CD4-positive, alpha-beta T cell treated with Interleukin-4 for 1 hour (primary cell): ENCODE measurements at places on chromosomes 13 and 19.

- DNase-seq: no peak
These were observed 911 bp downstream of the ENOX1 start for GRCh38 chr13:43785650-43786471.

GRCh38 chr19:6530386-6531162 is at the start of gene TNFSF9:
TSS of gene TNFSF9 (plus strand) at chr19:6531026. CDS start at chr19:6531037, 11 bp downstream.
- DNase-seq: peak; percentile 88

GRCh38 chr13:33441015-33441414 is 155.5 kb upstream of the STARD13 start:
- DNase-seq: no peak

DNA sequence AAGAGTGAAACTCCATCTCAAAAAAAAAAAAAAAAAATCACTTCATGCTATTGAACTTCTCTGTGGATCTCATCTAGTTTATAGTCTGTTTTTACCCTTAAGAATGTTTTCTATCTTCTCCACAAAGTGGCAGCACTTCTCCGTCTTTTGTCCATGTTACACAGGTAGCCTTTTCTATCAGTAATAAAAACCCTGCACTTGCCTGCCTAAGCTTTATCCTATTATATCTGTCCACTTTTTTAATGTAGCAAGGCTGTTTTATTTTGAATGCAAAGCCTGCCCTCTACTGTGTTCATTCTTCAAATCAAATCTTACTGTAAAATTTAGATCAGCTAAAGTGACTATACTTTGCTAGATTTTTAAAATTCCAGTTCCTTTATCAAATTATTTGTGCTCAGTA is 124.0 kb downstream of the STOML3 start:
- no peak for DNase-seq

- DNase-seq: no peak
These were observed 128.8 kb downstream of the STK24 start for GRCh38 chr13:98447881-98448641.

DNA sequence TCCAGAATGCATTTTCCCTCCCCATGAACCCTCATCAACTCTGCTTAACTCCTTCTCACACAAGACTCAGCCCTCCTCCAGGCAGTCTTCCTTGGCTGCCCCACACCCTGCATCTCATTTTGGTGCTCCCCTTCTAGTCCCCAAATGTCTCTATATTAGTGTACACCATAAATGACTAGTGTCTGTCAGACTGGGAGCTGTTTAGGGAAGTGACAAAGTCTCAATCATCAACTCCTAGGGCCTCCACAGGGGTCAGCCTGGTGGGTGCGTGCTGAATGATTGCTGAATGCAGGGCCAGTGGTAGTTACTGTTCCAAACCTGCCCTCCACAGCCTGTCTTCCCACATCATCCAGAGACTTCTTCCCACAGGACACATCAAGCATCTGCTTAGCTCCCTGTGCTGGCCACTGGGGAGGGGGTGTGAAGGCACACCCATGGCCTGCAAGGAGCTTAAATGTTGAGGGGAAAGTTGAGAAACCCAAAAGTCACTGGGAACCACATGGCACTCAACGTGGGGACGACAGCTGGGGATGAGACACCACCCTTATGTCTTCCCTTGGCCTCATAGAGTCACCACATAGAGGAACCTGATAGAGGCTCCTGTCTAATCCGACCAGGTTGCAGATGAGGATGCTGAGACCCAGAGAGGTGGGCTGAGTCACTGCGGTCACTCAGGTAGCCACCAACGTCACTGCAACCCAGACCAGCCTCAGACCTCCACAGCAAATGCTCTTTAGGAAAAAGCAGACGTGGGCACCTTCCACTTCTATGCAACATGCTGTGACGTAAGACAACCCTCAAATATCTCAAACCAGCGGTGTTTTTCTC is 79.3 kb upstream of the TM9SF2 start:
- DNase-seq: peak; percentile 59

GRCh38 chr13:41296879-41297646 is 14.0 kb upstream of the NAA16 start:
- DNase-seq: no peak

DNA sequence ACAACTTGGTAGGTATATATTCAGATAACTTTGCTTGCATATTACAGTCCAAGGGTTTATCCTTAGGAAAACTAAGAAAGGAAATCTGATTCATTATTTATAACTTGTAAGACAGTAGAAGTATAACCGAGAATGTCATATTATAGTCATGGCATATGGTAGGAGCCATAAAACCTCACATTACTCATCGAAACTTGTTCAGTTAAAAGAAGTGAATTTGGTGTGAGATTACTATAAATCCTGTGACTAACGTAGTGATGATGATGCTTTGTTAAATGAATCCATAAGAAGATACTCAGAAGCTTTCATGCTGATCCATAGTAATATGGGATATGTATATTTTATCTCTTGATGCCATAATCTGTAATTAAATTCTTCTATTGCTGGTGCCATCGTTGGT is 57.3 kb downstream of the MTUS2 start:
- DNase-seq: no peak

GRCh38 chr13:111392486-111392885 is 72.0 kb downstream of the TEX29 start:
- DNase-seq: no peak

DNA sequence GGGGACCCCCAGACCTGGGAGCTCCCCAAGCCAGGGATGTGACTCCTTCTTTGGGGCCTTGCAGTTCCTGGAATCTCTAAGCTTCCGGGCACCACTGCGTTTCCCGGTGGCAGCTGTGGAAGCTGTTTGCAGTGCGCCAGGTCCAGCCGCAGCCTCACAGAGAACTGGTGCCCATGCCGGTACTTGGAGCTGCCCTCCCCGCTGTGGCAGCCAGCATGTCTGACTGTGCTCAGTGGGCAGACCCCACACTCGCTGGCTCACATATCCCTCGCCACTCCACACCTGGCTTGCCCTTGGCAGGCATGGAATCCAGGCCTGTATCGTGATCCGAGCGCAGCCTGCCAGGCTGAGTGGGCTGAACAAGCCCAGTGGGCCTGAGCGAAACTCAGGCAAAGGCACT is 753.2 kb upstream of the PCDH20 start:
- no peak for DNase-seq

GRCh38 chr19:10353793-10354391 is 14.5 kb upstream of the ICAM3 start:
- peak; percentile 44 for DNase-seq

GRCh38 chr19:2236064-2236313 is 140 bp downstream of the PLEKHJ1 start:
- no peak for DNase-seq

DNA sequence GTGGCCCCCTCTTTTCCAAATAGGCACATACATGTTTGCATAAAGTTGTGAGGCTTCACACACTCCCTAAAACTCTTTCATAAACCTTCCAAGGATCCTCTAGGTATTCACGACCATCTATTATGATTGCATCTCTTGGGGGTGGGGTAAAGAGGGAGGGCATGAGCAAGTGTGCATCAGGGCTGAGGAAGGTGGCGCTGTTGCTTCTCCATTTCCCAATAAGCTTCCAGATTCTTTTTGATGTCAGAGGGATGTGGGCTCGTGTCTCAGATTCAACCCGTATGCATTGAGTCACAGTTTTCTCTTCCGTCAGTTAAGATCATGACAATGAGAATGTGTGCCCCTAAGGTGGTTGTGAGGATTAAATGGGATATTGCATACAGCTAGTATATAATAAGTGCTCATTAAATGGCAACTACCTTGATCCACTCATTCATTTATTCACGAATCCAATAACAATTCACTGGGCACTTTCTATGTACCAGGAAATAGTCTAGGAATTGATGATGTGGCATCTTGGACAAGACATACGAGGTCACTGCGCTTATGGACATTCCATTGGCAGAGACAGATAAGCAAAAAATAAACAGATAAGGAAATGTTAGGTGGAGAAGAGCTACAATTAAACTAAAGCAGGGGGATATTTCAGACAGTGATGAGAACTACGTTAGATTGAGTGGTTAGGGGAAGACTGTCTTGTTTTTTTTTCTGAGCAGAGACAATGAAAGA is 10.3 kb downstream of the CYP2B6 start:
- DNase-seq: no peak

DNA sequence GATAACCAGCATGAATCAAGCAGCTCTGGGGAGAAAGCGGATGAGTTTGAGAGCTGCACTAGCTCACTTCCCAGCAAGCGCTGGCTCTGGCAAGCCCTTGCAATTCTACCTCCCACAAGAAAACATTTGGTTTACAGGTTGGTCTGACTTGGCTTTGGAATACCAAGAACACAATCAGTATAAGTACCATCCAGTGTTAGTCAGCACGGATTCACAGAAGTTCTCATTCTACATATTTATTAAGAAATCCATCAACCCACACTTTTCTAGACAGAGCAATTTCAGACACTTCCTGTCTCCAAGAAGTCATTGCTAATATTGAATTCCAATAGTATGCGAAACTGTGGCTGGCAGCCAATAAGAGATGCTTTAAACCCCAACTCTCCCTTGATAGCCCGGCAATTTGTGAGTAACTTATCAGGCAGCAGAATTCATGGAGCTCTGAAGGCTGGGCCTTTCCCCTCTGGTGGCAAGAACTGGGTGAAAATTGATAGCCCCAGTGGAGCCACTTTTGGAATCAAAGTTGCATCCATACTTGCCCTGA is 59.4 kb upstream of the WASF3 start:
- DNase-seq: no peak

- no peak for DNase-seq
These were observed 3.8 kb downstream of the LCP1 start for GRCh38 chr13:46178143-46178542.

GRCh38 chr13:30708541-30708940 is 26.8 kb upstream of the ALOX5AP start:
- DNase-seq: no peak

DNA sequence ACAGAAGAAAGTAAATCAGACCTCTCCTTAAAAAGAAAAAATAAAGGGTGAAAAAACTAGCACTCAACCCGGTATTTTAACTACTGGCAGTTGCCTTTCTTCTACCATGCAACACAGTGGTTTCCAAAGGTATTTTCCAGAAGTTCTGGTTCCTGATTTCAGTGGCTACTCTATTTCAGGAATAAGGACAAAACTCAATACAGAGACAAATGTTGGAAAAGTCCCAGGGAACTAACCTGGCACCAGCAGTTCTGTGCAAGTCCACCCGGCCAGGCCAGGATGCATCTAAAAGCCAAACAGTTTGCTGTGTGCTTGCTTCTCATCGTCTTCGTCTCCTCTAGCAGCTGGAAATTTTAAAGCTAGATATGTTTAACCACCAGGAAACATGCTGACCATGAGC is 52.5 kb downstream of the FOXO1 start:
- DNase-seq: no peak

GRCh38 chr13:98507282-98507797 is 69.6 kb downstream of the STK24 start:
- DNase-seq: no peak

DNA sequence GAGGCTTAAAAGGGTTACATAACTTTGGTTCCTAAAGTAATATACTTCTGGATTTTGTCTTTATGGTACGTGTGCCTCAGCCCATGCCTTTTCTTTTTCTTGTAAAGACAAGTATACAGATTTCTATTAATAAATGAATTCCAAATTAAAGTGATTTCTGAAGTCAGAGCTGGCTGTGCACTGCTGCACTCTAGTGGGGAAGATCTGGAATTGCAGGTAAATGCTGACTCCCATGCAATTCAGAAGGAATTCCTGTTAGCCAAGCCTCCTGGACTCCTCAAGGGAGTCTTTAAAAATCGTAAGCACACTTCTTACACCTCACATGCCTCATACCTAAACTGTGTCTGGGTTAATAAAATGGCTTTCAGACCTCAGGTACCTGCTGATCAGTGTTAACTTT is 118.4 kb upstream of the SLC7A1 start:
- DNase-seq: no peak

GRCh38 chr13:72074663-72075062 is 207.7 kb upstream of the DACH1 start:
- DNase-seq: no peak

GRCh38 chr13:27203854-27204253 is 32.2 kb upstream of the USP12 start:
- DNase-seq: no peak

- DNase-seq: no peak
These were observed 513.8 kb upstream of the KLF12 start for GRCh38 chr13:74647991-74648390.

GRCh38 chr13:91273675-91274074 is 73.8 kb upstream of the MIR17HG start:
- no peak for DNase-seq

GRCh38 chr19:43078311-43078710 is 4.2 kb downstream of the PSG2 start:
- DNase-seq: no peak

DNA sequence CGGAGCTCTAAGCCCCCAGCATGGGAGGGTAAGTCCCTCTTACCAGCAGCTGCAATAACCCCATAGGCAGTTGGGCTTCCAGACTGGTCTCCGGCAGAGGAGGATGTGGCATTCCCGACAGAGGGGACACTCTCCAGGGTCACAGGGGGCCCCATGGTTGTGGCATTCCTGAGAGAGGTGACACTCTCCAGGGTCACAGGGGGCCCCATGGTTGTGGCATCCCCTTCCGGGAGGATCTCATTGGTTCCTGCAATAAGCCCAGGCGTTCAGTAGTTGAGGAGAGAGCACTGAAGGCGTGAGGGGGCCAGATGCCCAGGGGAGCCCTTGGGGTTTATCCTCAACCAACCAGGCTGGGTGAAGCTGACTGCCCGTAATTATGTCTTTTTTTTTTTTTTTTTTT is 5.4 kb downstream of the CD320 start:
- DNase-seq: no peak

DNA sequence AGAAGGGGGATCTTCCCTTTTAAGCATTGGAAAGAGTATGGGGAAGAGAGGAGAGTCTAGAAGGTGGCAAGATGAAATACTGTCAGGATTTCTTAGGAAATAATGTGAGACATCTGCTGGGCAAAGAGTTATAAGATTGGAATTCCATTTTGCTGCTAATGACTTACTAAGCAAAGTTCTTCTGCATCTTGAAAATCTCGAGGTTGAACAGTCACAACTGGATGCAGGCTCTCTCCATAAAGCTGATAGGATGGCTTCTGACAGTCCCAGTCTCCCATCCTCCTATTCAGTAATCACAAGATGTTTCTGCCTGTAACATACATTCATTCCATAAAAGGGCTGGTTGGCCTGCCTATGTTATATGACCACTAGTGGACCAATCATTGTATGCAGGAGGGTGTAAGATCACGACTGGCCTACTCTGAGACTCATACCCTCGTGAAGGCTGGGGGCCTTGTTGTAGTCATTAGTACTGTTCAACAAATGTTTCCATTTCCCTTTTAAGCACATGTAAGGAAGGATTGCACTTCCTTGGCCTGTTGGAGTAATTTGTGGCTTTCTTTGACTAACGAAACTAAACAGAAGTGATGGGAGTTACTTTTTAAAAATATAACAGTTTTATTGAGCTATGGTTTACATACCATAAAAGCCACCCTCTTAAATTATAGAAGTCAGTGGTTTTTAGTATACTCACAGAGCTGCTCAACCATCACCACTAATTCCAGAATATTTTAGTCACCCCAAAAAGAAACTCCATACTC is 45.0 kb upstream of the TDRD3 start:
- DNase-seq: no peak

DNA sequence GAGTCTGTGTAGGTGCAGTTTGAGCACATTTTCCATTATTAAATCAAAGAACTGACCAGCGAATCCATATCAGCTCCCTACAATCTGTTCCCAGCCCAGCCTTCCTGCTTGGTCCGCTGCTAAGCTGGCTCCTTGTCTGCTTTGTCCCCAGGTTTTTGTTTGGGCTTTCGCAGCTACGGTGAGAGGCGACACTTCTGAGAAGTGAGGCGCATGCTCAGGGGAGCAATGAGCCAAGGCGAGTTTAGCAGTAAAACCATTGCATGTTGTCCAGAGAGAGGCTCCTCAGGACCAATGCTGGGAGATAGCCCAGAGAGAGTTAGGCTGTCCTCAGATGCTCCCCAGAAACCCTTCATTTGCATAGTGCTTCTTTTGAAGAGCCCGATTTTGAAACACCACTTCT is 162.0 kb downstream of the ITGBL1 start:
- DNase-seq: no peak
